ENCODE measurements at places on chromosomes 7 and 10.

DNA sequence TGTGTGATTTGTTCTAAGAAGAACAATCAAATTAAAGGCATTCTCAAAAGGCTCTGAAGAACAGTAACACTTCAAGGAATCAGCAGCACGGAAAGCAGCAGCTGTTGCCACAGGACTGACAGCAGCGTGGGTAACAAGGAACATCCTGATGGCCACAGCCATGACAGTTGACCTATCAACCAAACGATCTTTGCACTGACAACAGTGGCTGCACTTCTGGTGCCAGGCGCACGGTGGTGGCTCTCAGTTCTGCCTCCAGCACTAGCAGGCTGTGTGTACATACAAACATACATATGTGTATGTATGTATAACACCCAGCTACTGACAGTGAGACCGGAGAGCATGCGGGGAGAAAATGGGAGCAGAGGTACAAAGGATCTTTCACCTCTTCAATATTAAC is 114.1 kb downstream of the ZFAND4 start:
- DNase-seq, result no peak

- DNase-seq, result no peak
These were observed 175.8 kb upstream of the KAT6B start for GRCh38 chr10:74650613-74651012.

DNA sequence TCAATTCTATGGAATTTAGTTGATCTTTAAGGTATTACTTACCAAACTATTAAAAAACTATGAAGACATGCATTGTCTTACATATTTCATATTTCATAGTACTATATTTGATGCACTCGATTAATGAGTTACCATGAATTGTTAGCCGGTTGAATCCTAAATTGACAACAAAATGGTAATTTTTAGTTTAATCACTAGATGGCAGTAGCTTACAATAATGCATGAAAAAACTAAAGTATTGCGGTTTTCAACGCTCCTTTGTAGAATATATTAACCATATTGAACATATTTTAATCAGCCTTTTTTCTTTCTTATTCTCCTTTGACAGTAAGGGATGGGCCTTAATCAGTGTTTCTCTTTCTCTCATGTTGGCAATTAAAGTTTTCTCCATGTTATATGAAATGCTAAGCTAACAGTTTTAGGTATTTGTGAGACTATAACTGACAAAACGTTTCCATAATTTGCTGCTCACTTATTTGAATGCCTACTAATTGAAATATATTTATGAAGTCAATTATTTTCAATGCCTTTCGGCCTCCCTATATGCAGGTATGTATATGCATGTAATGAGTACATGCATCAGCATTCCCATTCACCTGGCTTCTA is 48.5 kb upstream of the ARL4A start:
- peak; percentile 58 for DNase-seq

DNA sequence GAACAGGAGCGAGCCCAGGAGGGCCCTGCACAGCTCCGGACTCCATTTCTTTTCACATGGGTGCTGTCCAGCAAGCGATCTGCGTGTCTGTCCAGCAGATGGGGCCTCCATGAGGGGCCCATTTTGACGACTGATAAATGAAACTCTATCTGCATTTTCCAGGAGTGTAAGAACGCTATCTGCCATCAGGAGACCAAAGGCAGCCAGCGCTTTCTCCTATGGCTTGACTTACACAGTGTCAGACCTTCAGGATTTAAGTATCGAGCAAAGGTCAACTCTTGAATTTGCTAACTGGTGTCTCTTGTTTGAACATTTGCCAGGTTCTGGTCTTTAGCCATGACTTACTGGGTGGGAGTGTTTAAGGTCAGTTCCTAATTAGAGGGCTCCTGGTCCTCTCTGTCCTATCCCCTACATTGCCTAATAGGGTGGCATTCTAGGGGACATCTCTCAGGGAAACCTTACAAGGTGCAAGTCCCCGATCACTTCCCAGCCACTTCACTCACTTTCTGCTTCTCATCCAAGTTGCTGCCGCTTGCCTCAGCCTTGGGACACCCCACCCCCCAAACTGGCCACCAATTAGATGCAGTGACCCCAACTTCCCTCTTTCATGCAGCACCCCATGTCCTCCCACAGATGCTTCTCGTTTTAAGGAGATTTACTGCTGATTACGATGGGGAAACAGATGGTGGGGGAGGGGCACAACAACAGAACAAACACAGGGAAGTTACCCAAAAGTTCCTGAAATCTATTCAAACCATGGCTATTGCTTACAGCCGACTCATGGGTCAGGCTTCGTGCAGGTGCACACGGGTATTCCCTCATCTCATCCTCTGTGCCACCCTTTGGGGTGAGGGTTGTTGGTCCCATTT is 20.0 kb downstream of the VSIR start:
- DNase-seq, result no peak

- peak; percentile 90 for DNase-seq
These were observed 42.3 kb downstream of the ARID5B start for GRCh38 chr10:61943674-61944378.
